ENCODE measurements at places on chromosomes 3 and 15.

DNA sequence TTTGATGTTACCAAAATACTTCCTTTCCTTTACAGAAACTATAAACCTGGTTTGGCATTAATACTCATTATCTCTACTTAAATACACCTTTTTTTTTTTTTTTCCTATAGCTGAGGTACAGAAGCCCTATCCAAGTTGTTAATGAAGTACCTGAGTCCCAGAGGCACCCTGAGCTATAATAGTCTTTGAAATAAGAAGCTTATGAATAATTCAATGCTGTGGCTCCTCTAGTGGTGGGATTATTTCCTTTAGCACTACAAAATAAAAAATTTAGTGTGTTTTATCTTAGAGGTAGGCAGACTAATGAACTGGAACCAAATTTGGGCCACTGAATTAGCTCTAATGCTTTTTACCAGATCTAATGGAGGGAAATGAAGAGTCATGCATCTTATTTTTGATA is 611.9 kb downstream of the EDEM1 start:
- DNase-seq, result no peak

GRCh38 chr3:90015688-90016356 is 908.4 kb downstream of the EPHA3 start:
- no peak for DNase-seq

DNA sequence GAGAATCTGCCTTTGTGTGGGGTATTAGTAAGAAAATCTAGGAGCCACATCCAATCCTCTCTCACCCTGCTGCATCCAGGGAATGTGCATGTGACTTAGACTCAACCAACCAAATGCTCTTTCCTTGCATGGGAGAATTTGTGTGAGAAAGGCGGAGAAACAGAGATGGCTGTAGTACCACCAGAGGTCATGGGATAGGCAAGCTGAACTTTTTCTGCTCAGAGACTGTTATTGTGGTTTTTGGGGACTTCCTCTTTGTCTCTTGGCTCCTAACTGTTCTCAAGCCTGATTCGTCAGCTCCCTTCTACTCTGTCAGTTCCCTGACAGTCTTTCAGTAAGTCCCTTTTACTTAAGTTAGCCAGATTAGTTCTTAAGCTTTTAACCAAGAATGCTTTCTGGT is 2.6 kb upstream of the ZSCAN2 start:
- DNase-seq, result no peak

DNA sequence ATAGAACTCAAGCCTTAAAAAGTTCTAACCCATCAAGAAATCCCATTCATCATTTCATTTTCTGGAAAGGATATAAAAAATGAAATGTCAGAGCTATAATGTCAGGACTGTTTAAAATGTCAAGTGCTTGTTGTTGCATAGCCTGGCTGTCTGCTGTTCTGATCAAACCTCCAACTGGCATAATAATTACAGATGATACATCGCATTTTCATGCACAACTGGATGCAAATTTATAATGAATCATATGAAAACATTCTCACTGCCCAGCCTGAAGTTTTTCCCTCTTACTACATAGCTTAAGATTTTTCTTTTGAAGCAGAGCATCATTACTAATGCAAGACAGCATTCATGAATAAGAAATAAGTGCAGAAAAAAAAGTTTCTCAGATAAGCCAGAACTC is 46.5 kb downstream of the GUCA1C start:
- no peak for DNase-seq

GRCh38 chr3:25663869-25664811 is 567 bp downstream of the TOP2B start:
- no peak for DNase-seq

GRCh38 chr15:81170511-81170910 is 26.2 kb upstream of the IL16 start:
- DNase-seq, result no peak

DNA sequence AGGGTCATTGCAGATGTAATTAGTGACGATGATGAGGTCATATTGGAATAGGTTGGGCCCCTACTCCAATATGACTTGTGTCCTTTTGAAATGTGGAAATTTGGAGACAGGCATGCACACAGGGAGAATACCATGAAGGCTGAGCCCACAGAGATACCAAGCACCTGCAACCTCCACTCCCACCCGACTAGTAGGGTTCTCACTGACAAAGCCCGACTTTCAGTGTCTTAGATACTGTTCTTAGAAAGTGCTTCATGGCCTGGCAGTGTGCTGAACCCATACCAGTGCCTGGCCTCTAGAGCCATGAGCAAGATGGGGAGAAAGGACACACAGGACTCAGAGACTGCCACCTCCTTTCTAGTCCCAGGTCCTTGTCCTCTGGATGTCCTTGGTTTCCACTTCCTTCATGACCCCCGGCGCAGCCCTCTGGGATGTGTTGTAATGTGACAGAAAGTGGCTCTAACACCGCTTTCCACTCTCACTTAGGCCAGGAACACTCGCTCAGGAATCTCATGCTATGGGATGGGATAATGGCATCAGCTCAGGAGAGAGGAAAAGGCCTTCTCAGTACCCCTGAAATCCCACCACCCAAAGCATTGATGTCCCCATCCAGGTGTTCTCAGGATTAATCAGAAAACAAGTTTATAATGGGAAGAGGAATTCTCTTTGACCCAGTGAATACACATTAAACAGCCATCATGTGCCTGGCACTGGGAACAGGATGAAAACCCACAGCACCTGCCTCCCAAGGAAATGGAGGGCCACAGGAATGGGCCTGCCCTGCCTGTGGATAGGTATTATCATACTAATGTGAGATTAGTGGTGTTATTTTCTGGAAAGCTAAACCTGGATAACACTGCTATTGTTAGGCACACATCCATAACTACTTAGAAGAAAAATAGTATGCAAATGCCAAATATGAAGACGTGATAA is 59.9 kb downstream of the RPL39L start:
- no peak for DNase-seq

GRCh38 chr15:83854321-83854720 is 200.4 kb downstream of the ADAMTSL3 start:
- DNase-seq, result no peak

DNA sequence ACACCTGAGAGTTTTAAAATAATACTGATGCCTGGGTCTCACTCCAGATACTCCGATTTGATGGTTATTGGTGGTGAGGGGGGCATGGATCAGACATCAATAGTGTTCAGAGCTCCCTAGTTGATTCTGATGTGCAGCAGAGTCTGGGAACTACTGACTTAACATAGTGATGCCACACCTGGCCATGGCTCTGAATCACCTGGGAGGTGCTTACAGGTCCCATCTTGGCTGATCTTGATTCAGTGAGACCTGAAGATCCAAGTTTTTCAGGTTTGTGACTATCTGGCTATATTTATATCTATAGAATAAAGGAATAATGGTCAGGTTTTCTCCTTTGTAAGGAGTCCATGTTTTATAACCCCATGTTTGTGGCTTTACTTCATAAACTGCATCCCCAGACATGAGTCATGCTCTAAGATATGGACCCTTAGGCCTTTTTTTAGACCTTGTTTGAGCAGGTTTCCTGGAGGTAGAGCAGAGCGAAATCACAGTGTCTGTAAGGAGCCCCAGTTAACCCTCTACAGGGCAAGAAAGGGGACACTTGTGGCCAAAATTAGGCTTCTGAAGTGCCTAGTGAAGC is 101.4 kb downstream of the LARS2 start:
- DNase-seq, result no peak

GRCh38 chr3:176009256-176009655 is 1150.1 kb downstream of the NAALADL2 start:
- DNase-seq, result no peak

DNA sequence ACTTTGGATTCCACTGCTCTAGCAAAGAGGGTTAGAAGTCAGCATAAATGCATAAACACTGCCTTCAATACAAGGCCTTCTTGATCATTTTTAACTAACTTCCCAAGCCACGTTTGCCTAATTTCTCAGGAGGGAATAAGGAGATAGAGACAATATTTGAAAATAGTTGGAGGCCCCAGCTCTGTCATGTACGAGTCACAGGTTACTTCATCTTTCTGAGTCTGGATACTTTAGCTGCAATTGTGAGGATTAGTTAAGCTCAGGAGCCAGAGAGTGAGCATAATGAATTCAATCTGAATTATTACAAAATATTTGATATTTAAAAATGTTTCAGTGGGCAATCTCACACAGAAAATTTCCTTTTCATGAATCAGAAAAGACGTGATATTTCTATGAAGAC is 298.9 kb downstream of the SHOX2 start:
- DNase-seq, result no peak

Data from CMK (cell line).